T follicular helper cell (primary cell): ENCODE measurements at places on chromosomes 7 and 10.

- DNase-seq = no peak
Observed at GRCh38 chr7:76037310-76037709, 10.5 kb downstream of the STYXL1 start.

DNA sequence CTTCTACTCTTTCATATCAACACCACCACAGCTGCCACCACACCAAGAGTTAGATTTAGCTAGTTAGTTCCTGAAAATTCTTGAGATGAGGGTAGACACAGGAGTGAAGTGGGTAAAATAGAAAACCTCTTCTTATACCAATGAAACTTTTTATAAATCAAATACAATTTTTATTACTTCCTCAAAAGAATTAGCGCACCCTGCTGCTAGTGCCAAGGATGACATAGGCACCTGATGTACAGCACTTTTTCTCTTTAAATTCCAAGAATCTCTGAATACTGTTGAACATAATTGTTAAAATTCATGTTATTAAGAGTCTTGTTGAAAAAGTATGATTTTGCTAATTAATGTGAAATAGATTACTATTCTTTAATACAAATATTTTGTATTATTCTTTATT lies 11.4 kb downstream of the ZWINT start:
- no peak for DNase-seq

- DNase-seq = no peak
Observed at GRCh38 chr7:22640269-22640668, 86.7 kb upstream of the IL6 start.

DNA sequence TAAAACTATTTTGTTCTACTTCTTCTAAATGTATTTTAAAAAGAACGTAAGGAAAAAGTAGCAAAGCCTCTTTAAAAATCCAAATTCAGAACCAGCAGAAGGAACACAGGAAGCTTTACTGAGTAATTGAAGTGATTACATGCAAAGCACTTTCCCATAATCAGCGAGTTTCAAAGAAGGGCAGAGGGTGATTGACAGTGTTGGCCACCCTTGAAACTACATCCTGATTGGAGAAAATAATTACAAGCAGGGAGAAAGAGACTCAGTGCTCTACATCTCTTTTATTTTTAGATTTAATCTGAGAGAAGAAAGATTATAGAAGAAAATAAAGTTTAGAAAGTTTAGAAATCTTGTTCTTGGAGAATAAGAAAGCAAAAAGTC lies 20.3 kb upstream of the HGF start:
- DNase-seq = no peak

DNA sequence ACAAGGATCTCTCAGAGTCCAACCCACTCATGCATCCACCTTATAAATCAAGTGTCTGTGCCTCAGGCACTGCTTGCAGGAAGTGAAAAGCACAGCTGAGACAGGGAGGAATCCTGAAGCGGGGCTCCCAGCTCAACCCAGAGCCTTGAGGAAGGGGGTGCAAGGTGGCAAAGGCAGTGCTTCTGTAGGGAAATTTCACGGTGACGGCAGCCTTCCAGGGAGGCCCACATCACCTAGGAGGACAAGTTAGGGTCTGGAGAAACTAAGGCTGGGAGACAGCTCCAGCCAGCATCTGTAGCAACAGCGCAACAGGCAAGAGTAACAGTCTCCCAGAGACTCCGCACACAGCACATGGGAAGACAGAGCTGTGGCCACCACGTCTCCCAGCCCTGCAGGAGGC lies 2.7 kb downstream of the AOC1 start:
- DNase-seq = no peak

DNA sequence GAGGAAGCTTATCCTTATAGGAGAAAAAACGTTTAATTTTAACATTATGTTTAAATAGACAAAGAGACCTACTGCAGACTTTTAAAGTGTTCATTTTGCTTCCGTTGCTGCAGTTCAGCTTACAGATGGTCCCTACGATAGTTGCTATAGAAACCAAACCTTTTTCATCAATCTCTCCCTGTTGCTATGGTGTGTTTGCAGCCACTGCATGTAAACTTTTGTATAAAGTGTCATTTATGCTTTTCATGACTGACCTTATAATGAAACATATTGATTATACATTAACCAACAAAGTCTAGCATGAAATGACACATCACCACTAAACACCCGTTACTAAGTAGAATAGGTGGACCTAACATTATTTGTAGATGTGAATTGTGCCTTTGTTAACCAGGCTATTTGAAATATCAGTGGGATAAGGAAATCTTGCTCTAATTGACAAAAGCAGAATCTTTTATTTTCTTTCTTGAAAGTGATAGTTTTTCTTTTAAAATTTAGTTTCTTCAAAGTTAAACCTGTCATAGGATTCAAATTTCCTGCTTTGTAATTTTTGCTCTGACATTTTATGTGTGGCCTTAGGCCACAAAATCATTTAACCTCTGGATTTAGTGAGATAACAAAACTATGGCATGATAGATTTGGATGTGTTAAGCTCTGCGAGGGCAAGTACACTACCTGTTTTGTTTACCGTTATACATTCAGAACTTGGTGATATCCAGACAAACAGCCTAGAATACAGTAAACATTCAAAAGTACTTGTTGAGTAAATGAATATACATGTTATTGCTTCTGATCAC lies 64.0 kb downstream of the CACNB2 start:
- no peak for DNase-seq

DNA sequence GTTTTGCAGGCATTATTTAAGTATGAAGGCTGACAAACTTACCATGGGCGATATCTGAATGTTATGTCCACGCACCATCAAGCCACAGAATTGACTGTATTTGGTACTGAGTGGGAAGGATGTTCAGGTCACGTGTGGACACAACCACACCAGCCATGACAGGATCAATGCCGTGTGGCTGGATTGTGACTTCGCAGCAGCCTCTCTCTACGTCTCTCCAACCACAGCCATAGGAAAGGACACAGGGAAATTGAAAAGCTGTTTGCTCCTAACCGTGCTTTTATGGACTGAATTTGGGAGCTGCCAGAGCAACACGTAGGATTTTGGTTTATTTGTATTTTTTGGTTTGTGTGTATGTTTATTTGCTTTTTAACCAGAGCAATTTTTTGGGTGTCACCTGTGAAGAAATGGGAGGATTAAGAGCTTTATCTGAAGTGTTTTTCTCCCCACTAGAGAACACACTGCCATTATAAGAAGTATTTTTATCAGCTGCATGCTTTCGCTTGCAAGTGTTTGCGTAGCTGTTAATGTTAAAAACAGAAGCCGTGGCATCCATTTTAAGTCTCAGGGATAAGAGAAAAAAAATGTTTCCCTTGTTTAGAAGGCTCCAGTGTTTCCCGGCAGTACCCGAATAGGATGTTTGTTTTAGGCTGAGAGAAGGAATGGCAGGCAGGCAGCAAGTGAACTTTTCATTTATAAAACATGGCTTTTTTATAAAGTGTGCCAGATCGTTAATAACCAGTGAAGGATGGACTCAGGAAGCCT lies 401.1 kb upstream of the NFE2L3 start:
- no peak for DNase-seq

DNA sequence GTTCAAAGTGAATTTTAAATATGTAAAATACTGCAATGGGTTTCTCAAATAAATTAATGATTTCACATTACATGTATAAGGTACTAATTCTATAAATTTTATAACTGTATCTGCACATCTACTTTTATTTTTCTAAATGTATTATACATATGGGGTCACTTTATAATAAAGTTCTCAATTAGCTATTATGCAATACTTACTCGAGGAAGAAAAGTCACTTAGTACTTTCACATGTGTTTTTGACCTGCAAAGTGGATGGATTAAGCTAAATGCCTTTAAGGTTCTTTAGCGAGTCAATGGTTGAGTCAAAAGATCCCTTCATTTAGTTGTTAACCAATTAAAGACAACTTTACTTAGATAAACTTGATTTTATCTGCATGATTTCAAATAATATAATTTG lies 437.8 kb downstream of the ANKRD7 start:
- DNase-seq = no peak

- no peak for DNase-seq
Observed at GRCh38 chr7:158802535-158803366, 26.6 kb downstream of the ESYT2 start.

- DNase-seq = no peak
Observed at GRCh38 chr10:101617824-101618568, 29.9 kb downstream of the DPCD start.

GRCh38 chr7:34107276-34107675 lies 201.9 kb downstream of the BMPER start:
- no peak for DNase-seq
